Stimulated activated CD4-positive, alpha-beta T cell treated with anti-CD3 and anti-CD28 coated beads, Interleukin-15, amount 100 ng/mL, for 48 hours (primary cell): ENCODE measurements at places on chromosomes 12 and 14.
A peak's percentile ranks its signal among the peaks of the same experiment; 100 is the strongest.

- no peak for DNase-seq
Measured at GRCh38 chr14:94665121-94665520, 52.9 kb downstream of the SERPINA3 start.

- no peak for DNase-seq
Measured at GRCh38 chr12:58361056-58361455, 419.7 kb downstream of the ATP23 start.

- DNase-seq, result no peak
Measured at GRCh38 chr12:24780697-24781368, 168.1 kb downstream of the BCAT1 start.

- DNase-seq, result no peak
Measured at GRCh38 chr12:92123780-92124688, 21.6 kb downstream of the BTG1 start.

DNA sequence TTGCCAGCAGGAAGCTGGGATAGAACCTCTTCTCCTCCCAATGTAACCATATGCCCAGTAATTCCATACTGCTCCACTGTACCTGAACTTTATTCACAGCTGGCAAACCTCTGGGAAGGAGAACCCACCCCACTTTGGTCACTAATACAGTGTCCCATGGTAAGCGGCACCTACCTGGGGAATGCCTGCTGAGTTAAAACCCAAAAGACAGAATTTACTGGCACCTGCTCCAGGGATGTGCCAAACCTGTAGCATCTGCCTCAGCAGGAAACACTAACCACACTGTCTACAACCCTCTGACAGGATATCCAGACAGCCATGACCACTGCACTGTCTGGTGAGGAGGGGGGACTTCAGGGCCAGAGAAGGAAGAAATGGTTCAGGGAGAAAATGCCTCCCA lies 26.6 kb downstream of the DDX24 start:
- no peak for DNase-seq

GRCh38 chr12:123973552-123974341 lies 732 bp downstream of the ZNF664 start:
- DNase-seq, result peak; percentile 15

DNA sequence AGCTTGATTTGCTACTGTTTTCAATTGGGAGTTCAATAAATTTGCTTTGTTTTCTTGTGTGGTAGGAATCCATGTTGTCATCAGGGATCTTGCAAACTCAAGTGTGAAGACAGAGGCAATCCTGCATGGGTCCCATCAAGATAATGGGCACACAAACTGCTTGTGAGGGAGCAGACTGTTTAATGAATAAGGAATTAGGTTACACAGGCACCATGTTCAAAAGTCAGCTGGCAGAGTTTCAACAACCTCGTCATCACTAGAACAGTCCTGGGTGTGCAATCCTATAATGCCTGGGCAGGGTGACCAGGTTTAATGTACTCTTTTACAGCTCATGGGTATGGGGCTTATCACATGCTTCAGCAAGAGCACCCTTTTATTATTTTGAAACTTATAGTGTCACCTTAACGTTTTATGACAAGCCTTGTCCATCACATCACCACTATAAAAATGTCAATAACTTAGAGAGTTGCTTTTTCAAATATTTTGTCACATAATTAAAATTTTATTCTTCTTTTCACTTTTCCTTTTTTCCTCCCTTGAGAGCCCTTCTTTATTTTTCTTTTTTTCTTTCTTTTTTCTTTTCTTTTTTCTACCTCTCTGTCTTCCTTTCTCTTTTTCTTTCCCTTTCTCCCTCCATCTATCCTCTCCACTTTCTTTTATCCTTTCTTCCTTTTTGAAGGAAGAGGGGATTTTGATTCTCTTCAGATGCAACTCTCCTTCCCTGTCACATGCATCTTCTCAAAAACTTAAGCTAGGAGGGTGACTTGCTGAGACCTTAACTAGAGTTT lies 252.2 kb upstream of the ATP2B1 start:
- DNase-seq, result no peak

GRCh38 chr14:79196216-79196615 lies 1015.1 kb downstream of the DIO2 start:
- DNase-seq, result no peak
